ENCODE measurements at places on chromosomes 7 and 10. TPM values are rescaled to one million over a fixed set of nuclear protein-coding genes. Genes with fewer than 3 reads are reported as not detected.

GRCh38 chr7:44587843-44588711 is 6.0 kb upstream of the TMED4 start:
- peak; percentile 77 for DNase-seq

- DNase-seq, result no peak
Measured at GRCh38 chr7:159097661-159098423, 46.8 kb downstream of the VIPR2 start.

- DNase-seq, result no peak
Measured at GRCh38 chr7:77438131-77438530, 22.0 kb upstream of the GSAP start.

- no peak for DNase-seq
Measured at GRCh38 chr10:46026106-46026505, 4.3 kb downstream of the NCOA4 start.

GRCh38 chr10:16184096-16184597 is 252.7 kb upstream of the PTER start:
- DNase-seq, result no peak

DNA sequence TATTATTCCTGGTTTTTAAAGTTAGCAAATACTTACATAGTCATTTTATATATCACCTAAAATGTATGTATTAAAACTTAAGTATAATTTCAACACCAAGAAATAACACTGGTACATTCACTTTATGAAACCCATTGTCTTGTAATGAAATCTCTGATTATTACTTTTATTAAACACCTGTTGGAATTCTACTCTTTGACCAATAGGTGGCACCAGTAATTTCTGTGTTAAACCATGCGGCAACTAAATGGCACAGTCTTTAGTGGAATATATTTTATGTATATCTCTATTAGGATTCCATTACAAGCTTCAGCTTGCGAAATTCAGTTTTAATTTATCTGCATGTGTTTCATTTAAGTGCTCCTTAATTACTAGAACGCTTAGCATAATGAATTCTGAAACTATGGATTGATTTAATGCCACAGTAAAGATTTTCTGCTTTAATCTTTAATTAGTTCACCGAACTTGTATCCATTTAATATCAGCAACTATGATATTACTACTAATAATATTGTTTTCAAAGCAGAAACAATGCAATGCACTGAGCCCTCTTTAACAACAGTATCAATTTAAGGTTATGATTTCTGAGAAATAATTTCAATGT is 181.3 kb downstream of the MAGI2 start:
- peak; percentile 63 for DNase-seq

DNA sequence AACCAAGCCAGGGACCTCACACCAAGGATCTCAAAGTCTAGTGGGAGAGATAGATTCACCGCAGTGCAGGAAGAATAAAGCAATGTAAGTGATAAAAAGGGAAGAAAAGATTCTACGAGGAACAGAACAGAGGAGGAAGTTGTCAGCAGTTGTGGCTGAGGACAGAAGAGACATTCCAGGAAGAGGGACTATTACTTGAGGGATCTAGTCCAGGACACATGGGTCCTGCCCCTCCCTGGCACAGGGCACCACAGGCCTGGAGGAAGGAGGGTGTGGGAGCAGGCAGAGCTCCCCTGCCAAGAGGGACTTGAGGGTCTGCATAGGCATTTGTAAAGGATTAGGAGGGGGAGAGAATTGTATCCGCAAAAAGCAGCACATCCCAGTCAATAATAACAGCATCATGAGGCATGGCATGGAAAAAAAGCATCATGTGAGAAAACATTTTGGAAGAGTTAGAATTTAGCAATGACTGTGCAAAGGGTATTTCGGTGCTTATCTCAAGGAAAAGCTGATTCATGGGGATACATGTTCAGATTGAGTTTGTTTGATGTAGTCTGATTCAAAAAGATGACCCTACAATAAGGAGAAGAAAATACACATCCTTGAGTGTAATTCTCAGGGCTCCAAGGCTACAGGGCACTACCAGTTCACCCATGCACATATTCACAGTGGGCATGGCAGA is 12.7 kb downstream of the C10orf71 start:
- no peak for DNase-seq

GRCh38 chr10:129740532-129741279 is 223.4 kb downstream of the EBF3 start:
- DNase-seq, result no peak

DNA sequence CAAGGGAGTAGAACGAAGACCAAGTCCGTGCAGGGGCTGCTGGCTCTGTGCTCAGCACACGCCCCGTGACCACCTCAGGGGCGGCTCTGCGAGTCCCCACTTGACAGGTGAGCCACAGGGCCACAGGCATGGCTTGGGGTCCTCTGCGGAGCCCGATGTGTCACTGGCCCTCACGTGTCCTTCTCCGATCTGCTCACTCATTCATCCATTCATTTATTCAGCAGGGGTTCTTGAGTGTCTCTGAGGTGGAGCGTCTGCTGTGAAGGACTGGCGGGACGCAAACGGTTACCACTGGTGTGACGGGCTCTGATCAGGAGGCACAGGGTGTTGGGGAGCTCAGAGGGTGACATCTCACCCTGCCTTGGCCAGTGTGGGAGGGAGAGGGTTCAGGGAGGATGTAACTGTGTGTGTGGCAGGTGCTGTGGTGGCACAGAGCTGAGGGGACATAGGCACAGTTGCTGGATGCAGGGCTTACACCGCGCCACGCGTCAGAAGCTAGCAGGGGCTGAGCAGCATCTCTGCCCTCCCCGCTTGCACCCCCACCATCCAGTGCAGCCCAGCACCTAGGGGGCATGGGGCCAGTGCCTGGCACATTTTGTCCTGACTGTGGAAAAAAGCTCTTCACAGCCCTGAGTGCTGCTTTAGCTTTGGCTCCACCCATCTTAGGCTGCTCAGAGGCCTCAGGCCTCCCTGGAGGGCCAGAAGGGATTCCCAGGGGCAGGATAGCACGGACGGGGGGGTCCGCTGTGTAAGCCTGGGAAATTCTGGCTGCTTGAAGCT is 116.8 kb downstream of the LHPP start:
- no peak for DNase-seq

DNA sequence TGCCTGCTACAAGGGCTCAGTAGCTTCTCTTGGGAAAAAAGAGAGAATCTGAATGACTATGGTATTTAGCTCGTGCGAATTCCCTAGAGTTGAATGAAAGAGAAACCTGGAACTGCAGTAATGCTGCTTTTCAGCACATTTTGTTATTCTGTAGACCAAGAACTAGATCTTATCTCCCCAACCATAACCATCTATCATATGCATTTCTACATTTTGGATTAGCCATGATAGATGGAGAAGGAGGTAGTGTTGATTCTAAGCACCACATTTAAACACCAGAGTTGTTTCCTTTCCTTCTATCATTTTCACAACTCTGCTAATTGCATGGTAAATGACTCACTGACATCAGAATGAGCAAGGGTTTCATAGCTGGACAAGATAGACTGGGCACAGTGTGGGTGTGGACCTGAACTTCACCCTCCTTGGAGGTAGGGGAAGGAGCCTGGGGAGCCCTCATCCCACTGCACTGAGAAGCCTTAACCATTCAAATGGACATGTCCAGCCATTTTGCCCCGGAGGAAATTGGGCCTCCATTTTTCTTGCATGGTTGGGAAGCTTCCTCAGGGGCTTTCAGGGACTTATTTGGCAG is 55.3 kb upstream of the BMPER start:
- no peak for DNase-seq

DNA sequence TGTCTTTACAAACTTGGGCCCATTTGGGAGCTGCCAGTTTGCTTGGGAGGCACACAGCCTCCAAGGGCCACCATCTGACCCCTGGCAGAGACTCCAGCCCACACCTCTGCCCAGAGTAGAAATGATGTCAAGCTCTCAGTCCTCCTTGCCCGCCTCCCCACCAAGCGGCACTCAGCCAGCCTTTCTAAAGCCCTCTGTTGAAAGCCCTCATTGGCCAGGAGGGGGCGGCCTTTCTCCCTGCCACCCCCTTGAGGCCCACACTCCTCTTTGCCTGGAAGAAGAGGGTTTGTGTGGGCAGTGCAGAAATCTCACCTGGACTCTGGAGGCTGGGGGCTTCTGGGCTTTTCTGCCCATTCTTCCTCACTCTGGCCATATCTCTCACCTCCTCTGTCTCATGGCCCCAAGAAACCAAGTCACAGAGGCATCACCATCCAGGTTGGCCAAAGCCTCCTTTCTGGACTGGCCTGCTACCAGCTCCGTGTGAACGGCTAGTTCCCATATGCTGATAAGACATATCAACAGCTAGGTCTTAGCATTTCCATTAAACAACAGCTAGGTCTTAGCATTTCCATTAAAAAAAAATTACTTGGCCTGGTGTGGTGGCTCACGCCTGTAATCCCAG is 36.1 kb downstream of the UBTD1 start:
- peak; percentile 42 for DNase-seq

GRCh38 chr7:37908221-37908788 is 8.3 kb downstream of the SFRP4 start:
- DNase-seq, result no peak

GRCh38 chr7:53657586-53657985 is 622.2 kb downstream of the POM121L12 start:
- DNase-seq, result peak; percentile 45

DNA sequence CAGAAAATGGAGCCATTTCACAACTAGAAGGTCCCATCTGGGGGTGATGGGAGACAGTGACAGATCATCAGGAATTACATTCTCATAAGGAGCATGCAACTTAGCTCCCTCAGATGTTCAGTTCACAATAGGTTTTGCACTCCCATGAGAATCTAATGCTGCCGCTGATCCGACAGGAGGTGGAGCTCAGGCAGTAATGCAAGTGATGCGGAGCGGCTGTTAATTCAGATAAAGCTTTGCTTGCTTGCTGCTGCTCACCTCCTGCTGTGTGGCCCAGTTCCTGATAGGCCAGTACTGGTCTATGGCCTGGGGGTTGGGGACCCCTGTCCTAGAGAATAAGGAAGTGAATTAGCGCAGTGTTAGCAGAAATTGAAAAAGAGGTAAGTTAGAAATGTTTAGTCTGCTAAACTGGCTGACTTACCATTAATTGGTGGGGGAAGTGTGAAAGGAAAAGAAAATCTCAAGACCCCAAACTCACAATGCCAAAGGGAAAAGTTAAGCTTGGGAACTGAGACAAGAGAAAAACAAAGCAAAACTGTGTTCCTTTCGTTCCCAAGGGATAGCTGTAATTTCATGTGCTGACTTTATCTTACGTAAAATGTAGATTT is 76.4 kb downstream of the LYZL2 start:
- DNase-seq, result no peak

DNA sequence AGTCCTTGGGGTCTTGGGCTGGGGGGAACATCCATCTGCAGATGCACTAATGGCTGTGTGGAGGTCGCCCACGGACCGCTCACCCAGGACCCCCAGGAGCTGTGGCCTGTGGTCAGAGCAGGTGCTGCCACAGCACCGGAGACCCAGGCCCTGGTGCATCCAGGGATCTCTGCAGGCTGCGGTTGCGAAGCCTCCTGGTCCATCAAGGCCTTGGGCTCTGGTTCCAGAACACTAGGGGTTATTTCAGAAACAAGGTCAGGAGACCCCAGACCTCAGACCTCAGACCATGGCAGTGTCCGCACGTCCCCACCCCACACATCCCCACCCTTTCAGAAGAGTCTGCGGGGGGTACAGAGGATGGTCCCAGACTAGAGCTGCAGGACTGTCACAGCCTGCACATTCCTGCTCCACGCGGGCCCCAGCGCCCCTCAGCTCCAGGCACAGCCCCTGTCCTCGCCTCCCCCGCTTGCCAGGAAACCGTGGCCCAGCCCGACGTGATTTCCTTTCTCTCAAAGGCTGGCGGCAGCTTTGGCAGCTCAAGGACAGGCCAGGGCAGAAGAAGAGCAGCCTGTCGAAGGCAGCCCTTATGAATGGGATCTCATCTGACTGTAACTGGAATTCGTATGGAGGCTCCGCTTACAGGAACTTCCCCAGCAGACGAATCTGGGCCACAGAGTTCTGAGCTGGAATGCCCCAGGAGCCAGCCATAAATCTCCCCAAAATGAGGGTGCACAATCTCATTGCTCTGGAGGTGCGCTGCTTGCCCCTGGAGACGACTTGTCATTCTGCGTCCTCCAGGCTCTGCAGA is 136.2 kb upstream of the RET start:
- DNase-seq, result no peak

DNA sequence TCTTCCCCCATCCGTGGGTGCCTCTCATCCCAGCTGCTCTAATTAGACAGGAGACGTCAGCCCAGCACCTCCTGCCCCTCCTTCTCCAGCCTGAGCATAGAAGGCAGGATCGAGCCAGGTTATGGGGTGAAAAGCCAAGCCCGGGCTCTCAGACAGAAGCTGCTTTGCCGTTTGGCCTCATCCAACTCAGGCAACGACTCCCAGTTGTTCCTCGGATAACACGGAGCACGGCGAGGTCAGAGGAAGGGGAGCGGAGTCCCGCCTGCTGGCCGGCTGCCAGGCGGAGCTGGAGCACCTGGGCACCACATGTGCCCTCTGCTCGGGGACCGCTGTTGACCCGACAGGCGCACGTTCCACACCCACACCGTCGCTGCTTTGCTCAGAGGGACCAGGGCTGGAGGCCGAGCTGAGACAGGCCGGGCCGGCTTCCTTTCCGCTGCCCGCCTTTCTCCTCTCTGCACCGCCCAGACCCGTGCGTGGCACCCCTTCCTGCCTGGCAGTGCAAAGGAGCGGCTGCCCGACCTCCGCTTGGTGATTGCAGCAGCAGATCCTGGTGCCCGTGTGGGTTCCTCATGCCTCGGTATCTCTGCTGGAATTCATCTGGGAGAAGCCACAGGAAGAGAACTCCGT is 21.6 kb upstream of the UNCX start:
- no peak for DNase-seq

- DNase-seq, result no peak
Measured at GRCh38 chr10:71014021-71014805, 125.8 kb upstream of the PCBD1 start.

- DNase-seq, result no peak
Measured at GRCh38 chr7:81869670-81870069, 99.8 kb upstream of the HGF start.

Gene MIOS
- 26.6 TPM for total RNA-seq

Gene PLXDC2
- 0.06 TPM for total RNA-seq

Gene CYP3A4
- not detected for total RNA-seq

Gene TMEM229A
- total RNA-seq, result not detected

Gene SAMD9L
- 2.8 TPM for total RNA-seq

Gene AGAP4
- 6.3 TPM for total RNA-seq

Gene CD36
- total RNA-seq, result not detected

Gene PIK3AP1
- total RNA-seq, result 3.7 TPM

All from PC-3 (cell line).